ENCODE measurements at places on chromosomes 3 and 15.

DNA sequence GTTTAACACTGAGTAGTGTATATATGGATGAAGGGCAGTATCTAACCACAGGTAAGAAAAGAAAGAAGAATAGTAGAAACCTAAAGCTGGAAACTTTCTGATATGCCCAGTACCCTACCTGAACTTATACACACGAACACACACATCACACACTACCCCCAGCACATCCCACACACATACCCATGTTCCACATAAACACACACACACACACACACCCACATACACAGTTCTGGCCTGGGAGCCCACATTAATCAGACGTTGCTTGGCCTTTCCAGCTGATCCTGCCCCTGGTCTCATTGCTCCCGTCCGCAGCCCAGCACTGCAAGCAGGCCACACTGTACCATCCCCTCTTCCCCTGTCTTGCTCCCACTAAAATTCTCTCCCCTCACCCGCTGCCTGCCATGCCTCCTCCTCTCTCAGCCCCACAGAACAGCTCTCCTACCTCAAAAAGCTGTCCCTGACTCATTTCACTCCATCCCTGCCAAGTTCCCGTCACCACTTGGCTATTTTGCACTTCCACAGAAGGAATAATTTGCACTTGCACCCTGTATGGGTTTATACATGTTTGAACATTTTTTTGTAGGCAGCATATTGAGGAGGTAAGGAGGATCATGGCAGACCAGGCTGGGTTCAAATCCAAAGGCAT lies 185.8 kb upstream of the PPP2R3A start:
- DNase-seq = no peak

DNA sequence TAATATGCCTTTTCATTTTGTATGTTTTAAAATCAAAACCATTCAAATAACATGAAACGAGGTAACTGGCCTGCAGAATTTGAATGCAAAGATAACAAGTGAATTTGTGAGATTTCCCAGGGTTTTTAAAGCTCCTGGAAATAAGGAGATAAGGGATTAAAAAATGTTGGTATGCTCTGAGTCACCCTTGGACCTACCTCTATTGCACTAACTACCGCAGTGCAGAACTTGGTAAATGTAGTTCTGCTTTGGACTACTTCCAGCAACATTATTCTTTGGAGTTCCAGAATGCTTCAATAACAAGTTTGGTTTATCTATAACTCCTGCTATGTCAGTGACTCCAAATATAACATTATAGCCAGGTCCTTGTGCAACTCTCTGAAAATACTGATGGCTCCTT lies 201.7 kb downstream of the GAP43 start:
- no peak for DNase-seq

GRCh38 chr3:71048948-71049347 lies 534.6 kb downstream of the FOXP1 start:
- no peak for DNase-seq

GRCh38 chr15:63187589-63188226 lies 1.7 kb upstream of the RAB8B start:
- DNase-seq = no peak

DNA sequence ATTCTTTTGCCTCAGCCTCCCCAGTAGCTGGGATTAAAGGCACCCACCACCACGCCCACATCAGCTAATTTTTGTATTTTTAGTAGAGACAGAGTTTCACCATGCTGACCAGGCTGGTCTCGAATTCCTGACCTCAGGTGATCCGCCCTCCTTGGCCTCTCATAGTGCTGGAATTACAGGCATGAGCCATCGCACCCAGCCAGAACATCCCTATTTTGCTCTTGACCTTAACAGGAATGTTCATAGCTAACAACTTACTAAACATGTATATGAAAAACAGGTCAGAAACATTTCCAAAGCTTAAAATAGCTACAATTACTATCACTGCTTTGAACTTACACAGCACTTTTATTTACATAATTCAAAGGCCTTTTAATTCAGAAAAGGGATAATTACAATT lies 33.7 kb downstream of the UQCC5 start:
- no peak for DNase-seq

DNA sequence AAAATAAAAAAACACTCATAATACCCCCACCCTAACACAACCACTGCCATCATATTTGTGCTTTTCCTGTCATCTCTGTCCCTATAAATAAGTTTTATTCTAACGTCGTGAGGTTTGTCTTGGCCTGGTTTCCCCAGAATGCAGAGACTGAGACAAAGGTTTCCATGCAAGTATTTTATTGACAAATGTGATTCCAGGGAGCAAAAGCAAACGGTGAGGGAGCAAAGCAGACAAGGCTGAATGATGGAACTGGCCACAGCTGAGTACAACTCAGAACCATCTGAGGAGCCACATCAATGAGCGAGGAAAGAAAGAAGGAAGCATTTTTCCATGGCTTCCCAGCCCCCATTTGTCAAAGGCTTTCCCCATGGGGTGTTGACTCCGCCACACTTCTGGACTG lies 37.7 kb upstream of the LARS2 start:
- no peak for DNase-seq

DNA sequence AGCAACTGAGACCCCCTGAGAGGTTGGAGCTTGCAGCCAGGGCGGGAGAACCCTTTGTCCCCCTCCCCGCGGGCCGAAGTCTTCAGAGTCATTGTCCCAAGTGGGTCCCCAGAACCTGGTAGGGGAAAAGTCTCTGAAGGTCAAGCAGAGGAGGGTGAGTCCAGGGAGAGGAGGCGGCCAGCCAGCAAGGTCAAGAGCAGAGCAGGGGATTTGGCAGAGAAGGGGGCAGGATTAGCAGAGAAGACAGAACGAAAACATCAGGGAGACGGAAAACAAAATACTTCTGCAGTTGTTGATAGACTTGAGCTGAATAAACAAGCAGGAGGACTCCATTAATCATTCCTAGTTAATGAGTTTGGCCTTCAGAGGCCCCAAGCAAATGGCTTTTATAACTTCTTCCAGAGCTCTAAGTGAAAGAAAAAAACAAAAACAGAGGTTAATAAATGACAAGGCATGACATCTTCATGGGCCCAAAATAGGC lies 66.7 kb downstream of the GRIP2 start:
- no peak for DNase-seq

- DNase-seq = no peak
Observed at GRCh38 chr3:118910332-118910731, 124.3 kb downstream of the IGSF11 start.

- DNase-seq = no peak
Observed at GRCh38 chr3:74413547-74414241, 200.8 kb downstream of the CNTN3 start.

DNA sequence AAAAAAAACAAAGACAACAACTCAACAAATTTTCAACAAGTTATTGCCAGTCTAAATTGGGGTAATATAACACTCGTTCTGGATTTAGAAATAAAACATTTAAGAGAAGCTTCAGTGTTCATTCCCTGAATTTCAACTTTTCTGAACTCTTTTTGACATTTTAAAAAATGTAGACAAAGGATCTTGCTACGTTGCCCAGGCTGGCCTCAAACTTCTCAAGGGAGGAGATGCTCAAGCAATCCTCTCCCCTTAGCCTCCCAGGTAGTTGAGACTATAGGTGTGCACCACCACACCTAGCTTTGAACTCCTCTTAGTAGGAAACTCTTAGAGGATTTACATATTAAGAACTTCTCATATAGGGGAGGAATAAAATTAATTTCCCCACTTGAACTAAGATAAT lies 91.9 kb downstream of the AKAP13 start:
- no peak for DNase-seq

GRCh38 chr3:38353151-38353550 lies 6.6 kb downstream of the XYLB start:
- no peak for DNase-seq

DNA sequence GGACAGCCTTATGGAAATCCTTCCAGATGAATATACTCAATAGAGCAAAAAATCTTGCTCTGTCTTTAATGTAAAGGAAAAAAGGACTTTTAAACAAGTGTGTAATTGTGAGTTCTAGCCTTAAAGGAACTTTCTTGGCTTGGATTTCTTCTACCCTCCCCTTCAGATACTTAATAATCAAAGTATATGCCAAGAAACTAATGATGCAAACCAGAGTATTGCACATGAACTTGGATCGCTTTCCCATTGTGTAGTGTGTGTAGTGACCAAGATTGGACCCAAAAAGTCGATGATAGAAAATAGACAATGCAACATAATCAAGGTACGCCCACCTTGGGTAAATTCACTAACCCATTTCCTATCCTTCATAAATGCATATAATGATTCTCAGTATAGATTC lies 123.8 kb downstream of the TIGIT start:
- DNase-seq = no peak

- no peak for DNase-seq
Observed at GRCh38 chr3:102599819-102600576, 165.2 kb downstream of the ZPLD1 start.

- no peak for DNase-seq
Observed at GRCh38 chr3:45793482-45794176, 2.7 kb downstream of the SLC6A20 start.

DNA sequence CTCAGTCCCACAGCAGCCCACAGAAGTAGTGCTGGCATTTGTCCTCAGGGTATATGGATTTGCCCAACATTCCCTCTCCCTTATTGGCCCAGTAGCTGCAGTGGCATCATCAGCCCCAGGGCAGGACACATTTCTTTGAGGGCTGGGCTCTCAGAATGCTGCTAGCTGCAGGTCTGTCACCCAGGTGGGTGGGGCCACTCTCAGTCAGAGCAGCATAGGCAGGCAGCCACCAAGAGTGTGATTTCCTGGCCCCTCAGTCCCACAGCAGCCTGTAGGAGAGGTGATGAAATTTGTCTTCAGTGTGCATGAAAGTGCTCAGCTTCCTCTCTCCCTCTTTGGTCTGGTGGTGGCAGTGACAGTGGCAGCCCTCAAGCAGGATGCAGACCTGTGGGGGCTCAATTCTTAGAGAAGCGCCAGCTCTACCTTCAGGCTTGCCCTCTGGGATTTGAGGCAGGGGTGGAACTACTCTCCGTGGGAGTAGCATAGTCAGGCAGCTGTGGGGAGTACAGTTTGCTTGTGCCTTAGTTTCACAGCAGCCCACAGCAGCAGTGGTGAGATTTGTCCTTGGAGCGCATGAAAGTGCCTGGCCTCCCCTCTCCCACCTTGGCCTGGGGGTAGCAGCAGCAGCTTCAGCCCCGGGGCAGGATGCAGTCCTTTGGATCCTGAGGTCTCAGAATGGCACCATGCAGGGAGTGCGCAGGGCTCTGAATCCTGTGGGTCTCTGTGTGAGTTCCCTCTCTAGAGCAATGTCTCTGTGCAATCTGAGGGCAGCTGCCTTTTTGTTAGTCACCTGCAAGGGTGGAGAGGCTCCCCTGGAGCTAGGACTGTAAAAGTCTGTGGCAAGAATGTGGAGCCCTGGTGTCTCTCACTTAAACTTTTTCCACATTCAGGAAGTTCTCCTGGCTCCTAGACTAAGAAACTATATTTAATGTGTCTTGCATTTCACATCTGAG lies 1229.1 kb downstream of the ROBO2 start:
- DNase-seq = no peak
